CD4-positive, alpha-beta T cell (primary cell): ENCODE measurements at places on chromosomes 3 and 15. TPM values are rescaled to one million over a fixed set of nuclear protein-coding genes. Genes with fewer than 3 reads are reported as not detected.

DNA sequence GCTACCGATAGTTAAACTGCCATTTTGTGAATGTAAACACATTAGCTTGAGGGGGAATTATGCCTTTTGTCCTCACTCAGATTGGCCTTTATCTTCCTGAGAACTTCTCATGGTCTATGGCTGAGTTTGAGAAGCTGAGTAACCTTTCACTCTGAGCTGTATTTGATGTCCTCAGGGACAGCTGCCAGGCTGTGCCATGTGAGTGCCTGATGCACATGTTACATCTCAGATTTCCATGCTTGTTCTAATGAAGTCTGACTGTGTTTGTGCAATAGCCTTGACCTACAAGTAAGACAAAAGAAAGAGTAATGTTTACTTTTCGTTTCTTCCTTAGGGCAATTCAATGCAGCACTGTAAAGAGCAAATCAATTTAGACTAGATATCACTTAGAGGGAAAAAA, 44.1 kb upstream of the ARL6 start:
- no peaks in the 10 kb centered on the region for H3K27me3 ChIP-seq
- H3K4me1 ChIP-seq: no peaks in the 10 kb centered on the region
- no peaks in the 10 kb centered on the region for H3K36me3 ChIP-seq
- no peak overlapping the region for H3K4me3 ChIP-seq
- no peak for DNase-seq
- no peak overlapping the region for H3K27ac ChIP-seq

The FAM131A gene
- 10.4 TPM for total RNA-seq

GRCh38 chr3:98574132-98574531, 19.3 kb downstream of the CPOX start:
- H3K4me1 ChIP-seq: no peaks in the 10 kb centered on the region
- no peak overlapping the region for H3K27ac ChIP-seq
- no peaks in the 10 kb centered on the region for H3K27me3 ChIP-seq
- no peak for DNase-seq
- H3K4me3 ChIP-seq: no peak overlapping the region
- peaks cover 19% of the 10 kb centered on the region for H3K36me3 ChIP-seq

DNA sequence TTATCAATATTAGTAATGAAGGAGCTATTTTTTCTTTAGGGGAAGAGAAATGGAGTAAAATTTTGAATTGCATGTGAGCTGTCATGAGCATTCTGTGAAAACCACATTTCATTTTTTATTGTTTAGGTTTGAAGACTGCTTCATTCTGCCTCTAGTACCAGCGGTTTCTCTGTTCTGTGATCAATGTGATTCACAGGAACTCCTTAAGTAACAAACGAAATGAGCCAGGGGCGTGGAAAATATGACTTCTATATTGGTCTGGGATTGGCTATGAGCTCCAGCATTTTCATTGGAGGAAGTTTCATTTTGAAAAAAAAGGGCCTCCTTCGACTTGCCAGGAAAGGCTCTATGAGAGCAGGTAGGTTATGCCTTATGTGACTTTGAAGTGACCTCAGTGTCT, 13.0 kb downstream of the NIPA2 start:
- no peaks in the 10 kb centered on the region for H3K27me3 ChIP-seq
- no peak for DNase-seq
- H3K4me1 ChIP-seq: peaks cover 2% of the 10 kb centered on the region
- H3K4me3 ChIP-seq: no peak overlapping the region
- H3K36me3 ChIP-seq: peaks cover 67% of the 10 kb centered on the region

GRCh38 chr3:165549665-165550064, 287.6 kb downstream of the BCHE start:
- H3K27me3 ChIP-seq: no peaks in the 10 kb centered on the region
- no peak overlapping the region for H3K4me3 ChIP-seq
- no peaks in the 10 kb centered on the region for H3K36me3 ChIP-seq
- no peaks in the 10 kb centered on the region for H3K4me1 ChIP-seq

The MUSTN1 gene
- 11.3 TPM for total RNA-seq

GRCh38 chr3:140529096-140529495, 148.8 kb upstream of the TRIM42 start:
- H3K4me3 ChIP-seq: no peak overlapping the region
- no peak overlapping the region for H3K27ac ChIP-seq
- no peaks in the 10 kb centered on the region for H3K36me3 ChIP-seq

The ROPN1 gene
- not detected for total RNA-seq

The SYNPR gene
- total RNA-seq: not detected

DNA sequence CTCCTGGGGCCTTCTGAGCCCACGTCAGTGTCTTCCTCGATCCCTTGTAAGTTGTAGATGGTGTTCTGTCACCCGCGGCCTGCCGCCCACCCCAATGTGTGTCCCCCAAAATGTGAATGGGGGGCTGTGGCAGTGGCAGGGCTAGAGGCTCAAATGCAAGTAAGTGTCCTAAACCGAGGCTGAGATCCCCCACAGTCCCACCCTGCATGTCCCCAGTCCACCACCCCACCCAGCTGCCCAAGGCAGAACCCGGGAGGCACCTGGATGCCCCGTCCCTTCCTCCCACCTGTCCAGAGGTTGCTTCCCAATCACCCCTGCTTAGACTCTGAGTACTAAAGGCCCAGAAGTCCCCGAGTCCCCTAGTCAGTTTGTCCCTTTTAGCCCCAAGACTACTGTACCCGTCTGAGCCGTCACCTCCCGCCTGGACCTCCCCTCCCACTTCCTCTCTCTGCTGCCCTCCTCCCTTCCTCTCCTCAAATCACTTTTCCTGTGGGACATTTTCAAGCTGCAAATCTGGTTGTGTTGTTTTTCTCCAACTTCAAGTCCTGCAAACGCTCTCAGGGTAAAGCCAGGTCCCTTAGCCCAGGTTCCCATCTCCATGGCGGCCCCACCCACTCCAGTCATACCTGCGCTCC, 11.8 kb upstream of the PLXND1 start:
- no peaks in the 10 kb centered on the region for H3K36me3 ChIP-seq
- no peak overlapping the region for H3K4me3 ChIP-seq
- H3K4me1 ChIP-seq: peaks cover 15% of the 10 kb centered on the region
- no peak for DNase-seq

GRCh38 chr15:58221591-58222241, 83.5 kb downstream of the AQP9 start:
- H3K27me3 ChIP-seq: no peaks in the 10 kb centered on the region
- H3K4me3 ChIP-seq: no peak overlapping the region
- no peaks in the 10 kb centered on the region for H3K36me3 ChIP-seq
- DNase-seq: no peak

DNA sequence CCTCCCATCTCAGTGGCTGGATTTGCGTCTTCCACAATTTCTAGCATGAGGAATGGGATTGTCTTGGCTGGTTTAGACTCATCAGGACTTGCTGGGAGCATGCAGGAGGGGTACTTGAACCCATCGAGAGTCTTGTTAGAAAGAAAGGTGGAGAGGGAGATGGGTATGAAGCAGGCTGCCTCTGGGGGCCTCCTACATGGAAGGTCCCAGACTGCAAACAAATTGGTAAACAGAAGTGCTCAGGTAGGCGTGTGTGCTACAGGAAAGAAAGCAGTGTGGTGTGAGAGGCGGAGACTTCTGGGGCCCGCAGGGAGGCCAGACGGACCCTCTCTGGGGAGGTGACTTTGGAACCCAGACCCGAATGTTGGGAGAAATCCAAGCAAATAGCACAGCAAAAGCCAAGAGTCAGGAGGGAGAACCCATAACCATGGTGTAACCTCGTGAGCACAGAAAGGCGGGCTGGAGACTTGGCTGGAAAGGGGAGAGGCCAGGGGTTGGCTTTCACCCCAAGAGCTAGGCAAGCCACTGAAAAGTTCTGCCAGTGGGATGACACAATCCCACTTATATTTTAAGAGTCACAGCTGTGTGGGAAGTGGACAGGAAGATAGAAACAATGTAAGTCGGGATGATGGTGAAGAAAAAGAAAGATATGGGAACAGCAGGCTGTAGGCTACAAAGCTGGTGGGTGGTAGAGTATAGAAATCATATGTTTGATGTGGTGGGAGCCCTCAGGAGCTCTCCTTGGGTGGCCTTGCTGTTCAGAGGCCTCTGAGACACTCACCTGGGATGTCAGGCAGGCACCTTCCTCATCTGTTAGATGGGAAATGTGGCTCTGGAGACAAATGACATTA, 130.1 kb upstream of the PRR20G start:
- H3K4me1 ChIP-seq: no peaks in the 10 kb centered on the region
- no peak for DNase-seq
- H3K27ac ChIP-seq: no peak overlapping the region
- H3K36me3 ChIP-seq: no peaks in the 10 kb centered on the region
- H3K4me3 ChIP-seq: no peak overlapping the region

The TMC3 gene
- not detected for total RNA-seq

DNA sequence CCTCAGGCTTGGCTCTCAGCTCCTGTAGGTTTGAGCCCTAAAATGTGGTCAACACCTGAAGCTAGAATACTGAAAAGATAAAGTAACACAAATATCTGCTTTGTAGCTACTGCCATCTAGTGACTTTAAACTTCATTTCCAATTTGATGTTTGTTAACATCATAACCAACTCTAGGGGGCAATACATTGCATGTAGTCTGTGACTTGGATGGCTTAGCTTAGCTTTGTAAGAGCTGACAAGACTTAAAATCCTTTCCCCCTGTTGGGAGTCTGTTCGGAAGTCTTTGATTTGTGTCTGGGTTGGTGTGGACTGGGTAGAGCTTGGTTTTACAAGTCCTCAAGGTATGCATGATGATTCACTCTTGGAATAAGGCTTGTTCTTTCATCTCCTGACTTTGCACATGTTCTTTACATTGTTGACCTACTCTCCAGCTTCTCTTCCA, 51.7 kb downstream of the SCN11A start:
- DNase-seq: no peak
- no peaks in the 10 kb centered on the region for H3K27me3 ChIP-seq
- no peaks in the 10 kb centered on the region for H3K4me1 ChIP-seq
- H3K36me3 ChIP-seq: no peaks in the 10 kb centered on the region

DNA sequence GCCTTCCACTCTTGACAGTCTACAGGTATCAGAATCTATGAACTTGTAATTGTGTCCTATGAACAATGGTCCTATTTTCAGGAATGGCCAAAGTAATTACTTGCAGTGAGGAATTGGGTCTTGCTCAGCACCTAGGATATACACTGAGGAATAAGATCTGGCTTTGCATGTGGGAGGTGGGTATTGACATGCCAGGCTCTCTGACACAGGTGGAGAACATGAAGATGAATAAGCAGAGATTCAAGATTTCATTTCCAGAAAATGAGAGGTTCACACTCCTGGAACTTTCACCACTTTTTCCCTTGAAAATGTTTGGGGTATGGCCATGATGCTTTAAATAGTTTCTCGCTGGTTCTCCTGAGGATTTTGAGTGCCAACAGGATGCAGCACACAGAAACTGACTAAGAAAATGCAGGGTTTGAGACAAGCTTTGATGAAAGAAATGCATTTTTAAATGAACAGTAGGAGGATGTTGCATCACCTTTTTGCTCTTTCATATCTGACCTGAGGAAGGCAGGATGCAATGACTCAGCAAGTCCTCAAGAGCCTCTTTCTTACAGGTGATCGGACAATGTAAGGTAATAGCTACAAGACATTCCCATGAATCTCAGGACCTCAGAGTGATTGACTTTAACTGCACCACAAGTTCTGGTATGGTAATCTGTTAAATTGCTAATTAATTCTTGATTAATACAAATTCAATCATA, 3.7 kb downstream of the HRG start:
- no peaks in the 10 kb centered on the region for H3K36me3 ChIP-seq
- H3K27ac ChIP-seq: no peak overlapping the region
- no peak for DNase-seq

- no peaks in the 10 kb centered on the region for H3K36me3 ChIP-seq
- H3K27ac ChIP-seq: no peak overlapping the region
- H3K27me3 ChIP-seq: no peaks in the 10 kb centered on the region
These were observed 494.3 kb downstream of the SQOR start for GRCh38 chr15:46129145-46129544.

The NEO1 gene
- 6.0 TPM for total RNA-seq

DNA sequence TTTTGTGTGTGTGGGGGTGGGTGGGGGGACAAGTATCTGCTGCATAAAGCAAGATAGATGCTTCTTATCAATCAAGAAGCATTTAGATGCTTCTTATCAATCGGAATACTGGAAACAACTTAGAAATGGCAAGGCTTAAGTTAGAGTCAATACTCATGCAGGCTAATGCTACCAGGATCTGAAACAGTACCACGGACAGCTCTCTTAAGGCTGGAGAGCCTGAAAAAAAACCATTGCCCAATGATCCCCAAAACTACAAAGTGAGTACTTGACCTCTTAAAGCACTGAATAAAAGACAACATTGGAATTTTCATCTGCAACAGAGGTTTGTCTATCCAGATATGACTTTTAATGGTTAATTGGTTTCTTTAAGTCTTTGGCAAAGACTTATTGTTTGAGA, 262.3 kb downstream of the GAP43 start:
- DNase-seq: no peak
- no peak overlapping the region for H3K4me3 ChIP-seq
- H3K4me1 ChIP-seq: no peaks in the 10 kb centered on the region
- no peaks in the 10 kb centered on the region for H3K36me3 ChIP-seq

DNA sequence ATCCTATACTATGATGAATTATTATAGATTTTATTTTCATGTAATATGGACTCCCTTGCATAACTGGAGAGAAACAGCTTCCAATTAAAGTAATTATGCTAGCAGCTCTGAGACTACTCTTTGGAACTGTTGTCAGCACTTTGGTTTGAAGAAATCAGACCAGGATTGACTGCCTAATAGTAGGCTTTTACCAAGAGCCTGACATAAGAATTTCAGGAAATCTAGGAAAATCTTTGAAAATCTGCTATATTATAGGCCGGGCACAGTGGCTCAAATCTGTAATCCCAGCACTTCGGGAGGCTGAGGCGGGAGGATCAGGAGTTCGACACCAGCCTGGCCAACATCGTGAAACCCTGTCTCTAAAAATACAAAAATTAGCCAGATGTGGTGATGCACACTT, 62.9 kb downstream of the ZNF609 start:
- no peaks in the 10 kb centered on the region for H3K36me3 ChIP-seq
- no peak overlapping the region for H3K4me3 ChIP-seq
- H3K27ac ChIP-seq: no peak overlapping the region
- peaks cover 7% of the 10 kb centered on the region for H3K4me1 ChIP-seq

DNA sequence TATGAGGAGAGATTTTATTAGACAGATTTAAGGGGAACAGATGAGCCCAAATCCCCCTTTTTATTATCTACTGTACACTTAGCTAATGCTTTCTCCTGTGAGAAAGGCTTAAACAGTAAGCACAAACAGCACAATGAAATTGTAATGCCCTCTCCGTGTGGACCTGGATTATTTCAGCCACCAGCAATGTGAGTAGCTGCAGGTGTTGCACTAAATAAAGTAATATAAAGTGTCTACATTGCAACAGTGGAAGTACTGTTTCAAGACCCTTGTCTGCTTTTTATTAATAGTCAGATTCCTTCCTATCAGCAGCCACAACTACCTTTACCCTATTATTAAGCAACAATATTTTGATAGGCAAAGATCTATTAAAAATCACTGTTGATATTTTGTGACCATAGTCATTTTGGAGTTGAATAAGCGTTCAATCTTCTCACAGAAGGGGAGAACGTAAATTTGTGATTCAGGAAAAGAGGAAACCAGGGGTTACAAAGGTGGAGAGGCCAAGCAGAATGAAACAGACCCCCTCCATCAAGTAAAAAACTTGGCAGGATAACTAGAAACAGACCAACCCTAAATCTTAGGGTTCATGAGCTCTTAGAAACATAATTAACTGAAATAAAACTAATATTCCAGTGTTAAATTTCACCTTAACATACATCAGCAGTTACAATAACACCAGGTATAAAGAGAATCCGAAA, 422.6 kb downstream of the MECOM start:
- H3K36me3 ChIP-seq: no peaks in the 10 kb centered on the region
- H3K4me3 ChIP-seq: no peak overlapping the region
- no peak overlapping the region for H3K27ac ChIP-seq
- no peaks in the 10 kb centered on the region for H3K27me3 ChIP-seq
- H3K4me1 ChIP-seq: no peaks in the 10 kb centered on the region

GRCh38 chr15:89767411-89767915, 8.7 kb upstream of the MESP2 start:
- no peak overlapping the region for H3K27ac ChIP-seq
- DNase-seq: no peak
- no peak overlapping the region for H3K4me3 ChIP-seq
- H3K27me3 ChIP-seq: no peaks in the 10 kb centered on the region

The TTC23 gene
- total RNA-seq: 0.19 TPM
